COR-L47 (cell line): ENCODE measurements at places on chromosomes 2 and 18.
A peak's percentile ranks its signal among the peaks of the same experiment; 100 is the strongest.

DNA sequence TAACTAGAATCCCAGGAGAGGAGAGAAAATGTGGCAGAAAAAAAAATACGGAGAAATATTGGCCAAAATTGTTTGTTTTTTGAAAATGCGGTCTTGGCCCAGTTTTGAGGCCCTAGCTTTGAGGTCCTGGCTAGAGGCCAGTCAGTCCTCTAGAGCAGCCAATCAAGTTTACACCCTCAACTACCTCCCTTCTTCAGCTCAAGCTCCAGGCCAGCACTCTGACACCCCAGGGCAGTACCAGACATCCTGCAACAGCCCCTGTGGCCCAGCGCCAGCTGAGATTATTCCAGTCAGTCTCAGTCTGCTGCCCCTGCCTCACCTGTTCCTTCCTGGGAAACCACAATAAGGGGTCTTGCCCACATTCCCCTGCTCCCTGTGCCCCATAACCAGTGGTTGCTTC lies 107.7 kb downstream of the UGGT1 start:
- DNase-seq = no peak

GRCh38 chr2:233079473-233079877 lies 19.3 kb downstream of the INPP5D start:
- DNase-seq = no peak

- DNase-seq = peak; percentile 50
Measured at GRCh38 chr18:70195852-70196434, 9.5 kb downstream of the RTTN start.

DNA sequence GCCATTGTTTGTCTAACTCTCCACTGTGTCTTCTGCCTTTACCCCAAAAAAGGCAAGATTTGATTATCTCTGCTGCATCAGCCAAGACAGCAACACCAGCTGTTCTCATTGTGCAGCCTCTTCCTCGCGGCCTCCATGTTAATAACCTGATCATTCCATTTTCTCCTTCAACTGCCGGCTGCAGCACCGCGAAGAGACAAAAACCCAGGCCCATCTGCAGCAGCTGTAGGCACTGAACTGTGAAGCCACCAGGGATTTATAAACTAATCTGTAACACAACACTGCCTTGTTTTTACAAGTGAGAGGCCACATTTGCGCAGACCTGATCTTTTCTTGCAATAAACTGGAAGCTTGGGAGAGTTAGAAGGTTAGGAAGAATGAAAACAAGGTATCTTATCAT lies 147.8 kb downstream of the SATB2 start:
- DNase-seq = peak; percentile 19

GRCh38 chr2:197088694-197089093 lies 162.2 kb upstream of the PGAP1 start:
- DNase-seq = no peak

DNA sequence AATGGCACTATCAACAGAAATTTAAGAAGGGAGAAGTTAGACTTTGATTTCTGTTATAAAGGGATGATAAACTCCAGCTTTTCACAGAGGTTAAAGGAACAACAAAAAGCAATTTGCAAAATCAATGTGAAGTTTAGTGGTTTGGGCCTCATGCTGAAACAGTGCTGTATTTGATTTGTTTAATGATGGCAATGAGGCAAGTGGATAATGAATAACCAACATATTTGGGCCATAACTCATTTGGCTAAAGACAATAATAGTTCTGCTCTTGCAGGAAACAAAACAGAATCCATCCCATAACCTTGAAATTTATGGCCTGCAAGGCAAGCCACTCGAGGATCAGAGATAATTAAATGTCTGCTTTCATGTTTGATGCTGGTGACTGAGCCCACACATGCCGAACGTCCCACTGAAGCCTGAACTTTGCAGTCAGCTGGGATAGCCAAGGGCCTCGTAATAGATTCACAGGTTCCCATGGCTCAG lies 56.5 kb downstream of the TPGS2 start:
- DNase-seq = no peak

- no peak for DNase-seq
Measured at GRCh38 chr2:217482056-217482710, 520.6 kb downstream of the TNS1 start.

- DNase-seq = no peak
Measured at GRCh38 chr18:29163596-29163995, 986.7 kb upstream of the CDH2 start.

GRCh38 chr2:218744615-218745014 lies 34.0 kb downstream of the TTLL4 start:
- no peak for DNase-seq
